Nucleus accumbens (tissue), 56 donors: ENCODE measurements at places on chromosomes 13 and 19.

DNA sequence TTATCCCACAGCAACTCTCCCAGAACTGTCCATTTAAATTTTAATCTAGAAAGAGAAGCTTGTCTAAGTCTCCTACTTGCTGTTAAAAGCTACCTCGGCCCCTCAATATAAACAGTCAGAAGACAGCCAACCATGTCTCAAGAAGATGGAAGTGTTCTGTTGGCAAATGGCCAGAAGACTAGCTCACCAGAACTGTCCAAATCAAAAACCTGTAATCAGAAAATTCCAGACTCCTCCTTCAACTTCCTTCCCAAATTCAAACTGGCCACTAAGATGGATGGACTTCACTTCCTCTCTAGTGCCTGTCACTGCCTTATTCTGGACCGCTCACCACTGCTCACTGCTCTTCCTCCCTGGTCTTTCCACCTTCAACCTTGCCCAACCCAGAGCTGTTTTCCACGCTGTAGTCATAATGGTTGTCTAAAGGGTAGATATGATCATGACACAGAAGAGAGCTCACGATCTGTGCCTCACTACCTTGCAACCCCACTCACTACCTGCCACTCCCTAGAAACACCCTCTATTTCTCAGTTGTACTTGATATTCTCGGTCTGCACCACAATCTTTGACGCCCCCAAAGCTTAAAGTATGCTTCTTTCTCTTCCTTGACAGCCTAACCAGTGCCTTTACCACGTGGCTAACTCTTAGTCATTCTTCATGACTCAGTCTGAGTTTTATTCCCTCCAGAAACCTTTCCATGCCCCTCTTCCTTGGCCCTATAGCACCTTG lies 9.2 kb downstream of the FGF14 start:
- no peak for DNase-seq

- DNase-seq: no peak
Measured at GRCh38 chr13:53191091-53191490, 162.5 kb downstream of the OLFM4 start.

DNA sequence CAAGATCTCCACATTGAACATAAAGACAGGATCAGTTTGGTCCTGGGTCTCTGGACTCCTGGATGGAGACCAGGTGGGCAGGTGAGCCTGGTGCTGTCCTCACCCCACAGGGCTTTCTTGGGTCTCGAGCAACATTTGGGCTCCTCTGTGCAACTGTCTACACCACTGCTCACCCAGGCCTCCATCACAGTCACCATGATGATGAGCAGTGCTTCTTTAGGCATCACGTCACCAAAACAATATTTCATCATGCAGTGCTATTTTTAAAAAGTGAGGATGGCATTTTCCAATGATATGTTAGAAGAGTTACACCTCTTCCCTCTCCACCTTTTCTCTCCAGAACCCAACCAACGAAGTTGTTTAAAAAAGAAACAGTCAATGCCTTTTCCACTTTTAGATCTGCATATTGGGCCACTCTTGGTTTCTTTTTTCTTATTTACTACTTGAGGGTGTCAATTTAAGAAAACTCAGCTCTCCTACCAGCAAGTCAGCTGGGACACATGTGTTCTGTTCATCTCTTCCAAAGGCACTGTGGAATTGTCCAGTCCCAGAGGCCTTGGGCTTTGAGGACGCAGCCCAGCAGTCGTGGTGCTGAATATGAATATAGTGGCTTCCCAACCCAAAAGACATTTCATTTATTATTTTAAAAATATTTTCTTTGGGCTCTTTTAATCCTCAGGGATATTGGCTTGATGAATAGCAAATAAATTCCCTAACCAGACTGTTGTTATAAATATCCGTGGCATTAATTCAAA lies 405.7 kb downstream of the KCNRG start:
- no peak for DNase-seq

DNA sequence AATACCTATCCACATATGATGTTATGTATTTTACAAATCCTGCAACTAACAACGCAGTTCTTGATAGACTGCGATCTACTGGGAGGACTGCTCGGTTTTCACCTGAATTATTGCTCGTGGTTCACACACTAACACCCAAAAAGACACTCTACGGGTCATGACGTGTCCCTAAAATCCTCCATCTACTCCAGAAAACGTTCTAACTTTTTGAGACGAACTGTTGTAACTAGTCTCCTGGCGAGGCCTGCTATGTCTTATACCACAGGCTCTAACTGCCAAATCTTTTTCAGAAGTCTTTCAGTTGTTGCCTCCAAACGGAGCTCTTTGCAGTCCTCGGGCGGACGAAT lies 108.2 kb downstream of the KCNRG start:
- no peak for DNase-seq

- no peak for DNase-seq
Measured at GRCh38 chr13:76596216-76596615, 290.0 kb downstream of the KCTD12 start.

DNA sequence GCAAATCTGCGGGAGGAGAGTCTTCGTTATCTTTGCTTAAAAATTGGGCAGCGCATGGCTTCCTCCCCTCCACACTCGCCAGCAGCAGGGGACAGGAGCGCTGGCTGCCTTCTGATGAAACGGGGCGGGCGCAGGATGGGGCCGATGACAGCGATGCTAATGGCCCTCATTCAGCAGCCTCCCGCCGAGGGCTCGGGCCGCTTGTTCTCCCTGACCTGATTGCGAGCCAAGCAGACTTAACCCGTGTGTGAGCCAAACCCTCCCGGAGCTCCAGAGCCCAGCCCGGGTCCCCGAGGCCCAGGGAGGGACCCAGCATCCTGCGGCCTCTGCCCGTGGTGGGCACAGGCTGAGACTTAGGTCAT lies 90.3 kb downstream of the KDM4B start:
- no peak for DNase-seq

DNA sequence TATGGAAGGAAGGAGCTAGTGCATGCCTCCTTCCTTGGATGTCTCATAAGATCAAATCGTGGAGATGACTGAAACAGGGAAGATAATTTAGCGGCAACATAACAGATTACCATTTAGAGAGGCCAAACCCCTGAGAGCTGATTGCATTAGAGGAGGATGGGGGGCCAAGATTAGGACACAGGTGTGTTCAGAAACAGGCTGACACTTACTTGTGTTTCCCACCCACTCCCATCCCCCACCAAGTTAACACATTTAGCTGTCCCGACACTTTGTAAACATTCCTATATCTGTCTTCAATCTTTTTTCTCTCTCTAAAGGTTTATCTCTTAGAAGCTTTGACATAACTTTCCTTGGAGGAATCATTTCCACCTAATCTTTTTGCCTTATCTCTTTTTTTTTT lies 48.8 kb upstream of the KCTD4 start:
- no peak for DNase-seq

DNA sequence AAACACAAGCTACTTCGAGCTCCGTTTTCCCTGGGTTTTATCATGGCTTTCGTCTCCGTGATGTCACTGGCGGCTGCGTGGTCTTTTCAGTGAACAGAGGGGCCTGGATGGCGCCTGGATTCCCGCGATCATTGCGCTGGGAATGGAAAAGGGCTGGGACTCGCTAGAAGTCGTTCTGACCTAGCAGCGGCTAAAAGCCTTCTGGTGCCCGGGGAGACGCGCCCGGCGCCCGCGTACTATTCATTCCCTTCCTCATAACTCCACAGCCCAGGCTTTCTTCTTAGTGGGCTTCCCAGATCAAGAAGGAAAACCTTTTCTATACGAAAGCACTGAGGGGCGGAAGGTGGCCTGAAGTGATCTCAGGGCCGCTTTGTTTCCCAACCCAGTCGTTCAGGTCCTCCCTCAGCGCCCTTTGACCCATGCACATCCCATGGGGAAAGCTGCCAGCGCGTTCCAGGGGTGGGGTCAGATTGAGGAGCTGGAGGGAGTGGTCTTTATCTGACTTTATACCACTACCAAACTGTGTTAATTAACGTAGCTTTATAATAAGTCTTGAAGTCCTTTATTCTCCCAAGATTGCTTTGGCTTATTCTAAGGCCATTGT lies 96.6 kb downstream of the ELF1 start:
- DNase-seq: no peak

DNA sequence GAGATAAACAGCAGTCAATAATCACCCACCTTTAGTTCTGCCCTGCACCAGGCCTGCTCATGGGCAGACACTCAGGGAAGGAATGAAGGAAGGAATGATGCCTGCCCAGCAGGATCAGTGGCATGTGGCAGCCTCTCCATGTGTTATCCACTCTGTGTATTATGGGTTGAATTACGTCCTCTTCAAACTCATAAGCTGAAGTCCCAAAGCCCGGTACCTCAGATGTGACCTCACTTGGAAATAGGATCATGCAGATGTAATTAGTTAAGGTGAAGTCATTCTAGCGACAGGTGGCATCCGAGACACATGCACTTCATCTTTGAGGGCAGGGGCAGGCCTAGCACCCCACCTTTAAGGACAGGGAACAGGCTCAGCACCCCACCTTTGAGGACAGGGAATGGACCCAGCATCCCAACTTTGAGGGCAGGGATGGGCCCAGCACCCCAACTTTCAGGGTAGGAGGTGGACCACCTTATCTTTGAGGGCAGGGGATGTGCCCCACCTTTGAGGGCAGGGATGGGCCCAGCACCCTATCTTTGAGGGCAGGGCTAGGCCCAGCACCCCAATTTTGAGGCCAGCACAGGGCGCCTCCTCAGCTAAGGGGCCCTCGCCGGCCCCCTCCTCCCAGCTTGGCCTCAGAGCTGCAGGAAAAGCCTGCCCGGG lies 127.6 kb downstream of the URI1 start:
- no peak for DNase-seq

- DNase-seq: no peak
Measured at GRCh38 chr13:84315527-84315926, 433.3 kb upstream of the SLITRK1 start.

DNA sequence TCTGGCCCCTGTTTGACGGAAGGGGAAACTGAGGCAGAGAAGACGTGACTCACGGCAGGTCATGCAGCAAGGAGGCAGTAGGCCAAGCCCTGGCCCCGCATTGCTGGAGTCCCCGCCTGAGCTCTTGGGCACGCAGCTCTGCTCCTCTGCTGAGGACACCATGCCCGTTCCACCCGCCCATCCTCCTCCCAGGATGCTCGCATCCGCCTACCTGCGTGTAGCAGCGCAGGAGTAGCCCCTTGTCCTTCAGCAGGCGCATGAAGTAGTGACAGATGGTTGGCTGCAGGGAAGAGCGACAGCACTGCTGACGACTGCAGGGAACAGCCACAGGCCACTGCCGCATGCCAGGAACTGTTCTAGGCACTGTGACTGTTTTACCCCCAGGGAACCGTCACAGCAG lies 10.5 kb downstream of the SIRT2 start:
- no peak for DNase-seq

- no peak for DNase-seq
Measured at GRCh38 chr13:114296902-114297301, 15.5 kb downstream of the UPF3A start.

- no peak for DNase-seq
Measured at GRCh38 chr13:95168191-95168590, 133.1 kb downstream of the ABCC4 start.

- DNase-seq: no peak
Measured at GRCh38 chr19:28074773-28075172, 1138.2 kb downstream of the UQCRFS1 start.

GRCh38 chr19:36646746-36647145 lies 19.9 kb downstream of the ZNF461 start:
- DNase-seq: no peak

DNA sequence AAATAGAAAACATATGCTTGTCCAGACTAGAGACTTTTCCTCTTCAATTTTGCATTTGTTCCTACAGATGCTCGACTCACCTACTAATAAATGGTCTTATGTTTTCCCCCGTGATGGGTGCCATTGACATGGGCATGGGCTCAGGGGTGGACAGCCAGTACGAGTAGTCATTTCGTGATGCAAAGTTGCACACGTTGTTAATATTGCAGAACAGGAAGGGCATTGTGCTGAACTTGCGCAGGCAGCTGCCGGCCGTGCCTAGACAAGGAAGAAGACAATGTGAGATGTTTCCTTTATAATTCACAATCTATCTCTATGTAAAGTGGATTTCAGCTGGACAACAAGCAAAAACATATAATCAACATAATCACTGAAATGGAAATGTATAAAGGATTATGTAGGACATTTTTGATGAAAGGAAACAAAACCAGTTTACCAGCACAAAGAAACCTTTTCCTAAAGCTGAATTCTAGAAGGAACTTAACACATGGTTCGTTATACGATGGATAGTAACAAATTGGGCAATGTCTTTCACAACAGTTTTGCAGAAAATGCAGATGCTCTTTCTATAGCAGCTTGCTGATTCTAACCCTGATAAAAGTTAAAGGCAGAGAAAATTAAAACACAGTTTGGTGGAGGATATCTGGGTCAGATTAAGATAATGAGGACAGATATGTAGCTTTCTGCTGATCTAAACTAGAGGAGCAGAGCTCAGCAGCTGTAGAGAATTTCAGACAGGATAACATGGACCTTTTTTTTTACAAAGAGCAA lies 145.7 kb downstream of the COL4A1 start:
- no peak for DNase-seq

GRCh38 chr19:23800271-23800670 lies 41.6 kb upstream of the ZNF681 start:
- DNase-seq: no peak

GRCh38 chr13:70098669-70099068 lies 9.0 kb upstream of the ATXN8OS start:
- DNase-seq: no peak

DNA sequence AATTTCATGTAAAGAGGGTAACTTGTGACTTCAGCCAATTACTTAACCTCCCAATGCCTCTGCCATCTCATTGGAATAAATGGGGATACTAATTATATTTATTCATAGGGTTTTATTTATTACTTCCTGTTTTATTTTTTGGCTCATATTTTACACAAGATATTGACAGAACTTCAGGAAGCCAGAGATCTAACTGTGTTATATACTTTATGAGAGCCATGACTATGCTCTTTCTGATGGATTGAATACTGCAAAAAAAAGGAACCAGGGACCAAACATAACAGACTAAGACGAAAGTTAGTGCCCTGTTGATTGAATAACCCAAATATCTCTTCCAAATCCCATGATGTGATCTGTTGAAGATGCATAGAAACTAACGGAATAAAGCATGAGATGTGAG lies 243.3 kb upstream of the STARD13 start:
- no peak for DNase-seq

- DNase-seq: no peak
Measured at GRCh38 chr19:17393914-17394313, at the start of gene CCDC194. CCDC194 (minus strand) TSS chr19:17394196; CDS start chr19:17394158, 38 bp downstream.

- DNase-seq: peak; percentile 40
Measured at GRCh38 chr19:2475018-2475701, 767 bp upstream of the GADD45B start.

DNA sequence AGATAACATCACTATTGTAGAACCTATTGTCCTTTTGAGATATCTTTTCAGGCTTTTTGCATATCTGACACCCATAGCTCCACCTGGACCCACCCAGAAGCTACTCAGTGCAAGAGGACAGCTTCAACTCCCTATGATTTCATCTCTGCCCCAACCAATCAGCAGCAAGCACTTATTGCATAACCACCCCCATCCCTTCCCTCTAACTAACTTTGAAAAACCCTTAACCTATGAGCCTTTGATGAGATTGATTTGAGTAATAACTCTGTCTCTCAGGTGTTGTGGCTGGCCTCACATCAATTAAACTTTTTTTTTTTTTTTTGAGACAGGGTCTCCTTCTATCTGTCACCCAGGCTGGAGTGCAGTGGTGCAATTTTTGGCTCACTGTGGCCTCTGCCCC lies 13.4 kb upstream of the MTRF1 start:
- DNase-seq: no peak
